Stimulated activated CD4-positive, alpha-beta T cell treated with anti-CD3 and anti-CD28 coated beads, Interleukin-12 subunit alpha, Interleukin-12 subunit beta, amount 100 ng/mL, for 4 hours (primary cell): ENCODE measurements at places on chromosomes 5 and 9.

- DNase-seq, result no peak
Measured at GRCh38 chr9:5947912-5948311, 57.2 kb downstream of the MLANA start.

- no peak for DNase-seq
Measured at GRCh38 chr9:88818495-88819201, 172.6 kb upstream of the S1PR3 start.

- no peak for DNase-seq
Measured at GRCh38 chr5:174464504-174465165, 259.7 kb upstream of the MSX2 start.

DNA sequence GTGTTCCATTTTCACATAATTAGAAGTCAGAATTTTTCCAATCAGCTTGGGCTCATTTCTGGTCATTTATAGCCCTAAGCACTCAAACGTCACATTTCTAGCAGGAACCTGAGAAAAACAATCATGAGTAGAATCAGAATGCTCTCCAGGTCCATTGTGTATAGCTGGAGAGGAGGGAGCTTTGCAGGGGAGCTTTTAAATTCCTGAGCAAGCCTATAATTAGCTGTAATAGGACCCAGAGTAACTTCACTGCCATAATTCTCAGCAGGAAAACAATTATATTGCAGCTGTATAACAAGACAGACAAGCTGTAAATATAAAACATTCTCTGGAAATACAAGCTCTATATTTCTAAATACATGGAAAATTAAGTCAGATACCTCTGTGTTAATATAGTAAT, 637.6 kb upstream of the SGCD start:
- DNase-seq, result no peak

DNA sequence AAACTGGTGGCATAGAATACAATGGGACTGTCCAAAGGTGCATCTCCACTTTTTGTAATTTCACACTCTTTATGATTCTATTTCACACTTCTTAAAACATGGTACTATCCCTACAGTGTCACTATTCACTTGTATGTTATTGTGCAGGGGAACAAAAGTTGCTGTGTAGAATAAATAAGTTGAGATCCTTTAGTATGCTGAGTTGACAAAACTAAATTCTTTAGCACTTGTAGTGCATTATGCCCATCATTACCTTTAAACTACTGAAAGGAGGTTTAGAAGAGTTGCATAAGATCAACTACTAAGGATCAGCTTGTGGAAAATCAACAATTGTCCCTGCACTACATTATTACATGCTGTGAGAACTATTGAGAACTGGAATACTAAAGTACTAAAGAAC, 1380.9 kb downstream of the PTPRD start:
- DNase-seq, result no peak

DNA sequence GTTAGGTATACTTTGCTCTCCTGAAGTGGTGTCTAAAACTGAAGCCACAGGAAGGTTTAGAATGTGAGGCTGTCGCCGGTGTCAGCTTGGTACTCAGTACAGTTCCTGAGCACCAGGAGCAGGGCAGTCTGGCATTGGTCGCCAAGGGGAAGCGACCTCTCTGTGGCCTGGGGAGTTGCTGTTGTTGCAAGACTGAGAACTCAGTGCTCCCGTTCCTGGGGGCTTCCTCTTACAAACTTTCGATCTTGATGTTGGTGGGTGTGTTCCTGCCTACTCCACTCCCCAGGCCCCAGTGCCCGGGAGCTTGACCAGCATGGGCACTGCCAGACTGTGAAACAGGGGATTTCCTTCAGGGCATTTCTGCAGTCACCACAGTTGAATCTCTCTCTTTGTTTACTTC, 52.4 kb upstream of the PPARGC1B start:
- no peak for DNase-seq

GRCh38 chr5:147417135-147417813, 92.6 kb downstream of the DPYSL3 start:
- DNase-seq, result no peak

- DNase-seq, result no peak
Measured at GRCh38 chr5:68290260-68290674, 74.7 kb downstream of the PIK3R1 start.

DNA sequence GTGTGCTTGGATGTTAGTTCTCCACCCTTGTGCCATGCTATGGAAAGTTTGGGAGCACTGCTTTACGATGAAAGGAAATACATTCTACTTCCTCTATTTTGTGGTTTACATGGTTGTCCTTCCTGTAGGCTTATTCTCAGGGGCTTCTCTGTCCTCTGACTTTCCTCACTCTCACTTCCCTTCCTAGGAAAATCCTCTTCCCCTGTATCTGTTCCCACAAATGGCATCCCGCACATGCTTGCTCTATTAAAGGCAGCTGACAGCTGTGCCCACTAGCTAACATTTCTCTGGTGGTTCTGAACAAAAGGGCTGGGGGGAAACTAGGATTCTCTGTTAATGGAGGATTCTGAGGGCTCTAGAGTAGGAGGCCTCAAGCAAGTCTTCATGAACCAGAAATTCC, 52.4 kb downstream of the FAM170A start:
- no peak for DNase-seq

DNA sequence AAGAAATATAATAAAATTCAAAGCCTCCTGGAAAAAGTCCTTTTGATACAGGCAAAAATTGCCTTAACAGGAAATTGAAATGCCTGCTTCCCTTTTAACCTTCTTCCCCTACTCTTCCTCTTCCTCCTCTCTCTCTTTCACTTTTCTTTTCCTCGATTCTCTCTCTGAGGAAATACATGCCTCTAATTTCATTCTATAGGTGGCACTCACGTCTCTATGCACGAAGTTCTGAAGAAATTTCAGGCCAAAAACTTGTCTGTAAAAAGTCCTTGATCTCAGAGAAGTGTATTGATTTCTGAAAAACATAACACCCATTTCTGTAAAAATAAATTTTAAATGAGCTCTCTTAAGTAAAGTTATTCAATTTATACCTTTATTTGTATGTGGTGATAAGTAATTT, 371.7 kb upstream of the IRX4 start:
- DNase-seq, result no peak

GRCh38 chr9:80507611-80508010, 935.8 kb downstream of the TLE4 start:
- DNase-seq, result no peak

DNA sequence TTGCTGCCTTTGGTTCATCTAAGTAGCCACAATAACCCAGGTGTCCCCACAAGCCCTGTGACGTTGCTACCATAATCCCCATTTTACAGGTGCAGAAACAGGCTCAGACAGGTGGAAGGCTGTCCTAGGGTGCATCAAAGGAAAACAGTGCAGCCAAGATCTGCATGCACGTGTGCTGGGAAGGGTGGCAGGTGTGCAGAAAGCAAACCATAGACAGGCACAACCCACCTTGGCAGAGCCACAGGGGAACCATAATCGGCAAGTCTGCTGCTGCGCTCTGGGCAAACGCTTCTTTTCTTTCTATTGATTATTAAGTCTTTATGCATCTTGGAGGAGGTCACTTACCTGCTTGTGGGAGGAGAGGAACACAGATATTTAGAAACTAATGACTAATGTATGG, 7.1 kb downstream of the NSG2 start:
- DNase-seq, result no peak

GRCh38 chr9:110214586-110215355, 6.8 kb upstream of the C9orf152 start:
- DNase-seq, result no peak

GRCh38 chr5:158456756-158457155, 597.8 kb upstream of the CLINT1 start:
- no peak for DNase-seq

DNA sequence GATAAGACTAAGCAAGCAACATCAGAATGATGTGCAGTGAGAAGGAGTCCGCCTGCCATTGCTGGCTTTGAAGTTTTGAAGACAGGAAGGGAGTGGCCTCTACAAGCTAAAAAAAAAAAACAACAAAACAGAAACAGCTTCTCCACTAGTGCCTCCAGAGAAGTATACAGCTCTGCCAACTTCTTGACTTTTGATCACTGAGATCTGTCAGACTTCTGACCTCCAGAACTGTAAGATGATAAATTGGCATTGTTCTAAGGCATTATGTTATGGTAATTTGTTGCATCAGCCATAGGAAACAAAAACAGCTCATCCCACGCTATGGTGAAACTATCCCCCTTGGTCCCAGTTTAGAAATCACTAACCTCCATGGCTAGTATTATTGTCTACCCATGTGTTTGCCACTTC, 131.0 kb upstream of the VCAN start:
- DNase-seq, result no peak

GRCh38 chr9:111622626-111623025, 8.5 kb upstream of the DNAJC25 start:
- no peak for DNase-seq

GRCh38 chr9:96484521-96484931, 34.6 kb downstream of the HABP4 start:
- DNase-seq, result no peak

DNA sequence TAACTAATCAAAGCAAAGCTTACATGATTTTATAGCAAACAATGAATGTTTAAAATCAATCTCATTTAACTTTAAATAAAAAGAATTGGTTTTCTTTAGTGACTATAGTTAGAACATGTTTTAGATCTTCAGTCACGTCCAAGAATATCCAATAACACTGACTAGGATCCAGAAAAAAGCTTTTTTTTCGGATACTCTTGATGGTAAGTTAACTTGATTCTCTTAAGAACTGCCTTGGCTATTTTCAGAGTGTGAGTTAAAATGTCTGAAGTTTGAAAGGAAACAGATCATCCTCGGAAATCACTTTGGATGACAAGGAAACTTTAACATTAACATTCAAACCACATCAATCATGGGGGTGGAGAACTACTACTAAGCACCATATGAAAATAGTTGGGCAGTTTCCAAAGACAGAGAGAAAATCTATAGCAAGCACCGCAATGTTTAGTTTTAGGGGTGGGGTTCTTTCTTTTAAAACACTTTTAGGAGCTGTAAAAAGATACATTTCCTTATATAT, 83.7 kb upstream of the SLC27A6 start:
- DNase-seq, result no peak

GRCh38 chr9:121622387-121623203, 28.8 kb upstream of the DAB2IP start:
- no peak for DNase-seq

DNA sequence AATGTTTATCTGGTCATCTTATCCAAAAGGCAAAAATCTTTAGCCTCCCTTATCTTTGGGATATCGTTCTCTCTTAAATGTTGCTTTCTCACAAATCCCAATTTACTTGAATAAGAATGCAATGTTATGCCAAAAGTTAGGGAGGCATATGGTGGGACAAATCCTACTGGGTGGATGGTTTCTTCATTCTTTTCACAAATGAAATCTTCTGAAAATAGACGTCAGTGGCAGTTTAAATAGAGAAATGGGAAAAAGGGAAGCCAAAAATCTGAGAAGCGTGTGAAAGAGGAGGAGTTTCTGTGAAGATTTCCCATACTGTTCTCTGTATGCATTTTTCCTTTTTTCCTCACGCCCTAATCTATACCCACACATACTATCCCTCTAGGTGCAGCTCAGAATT, 2.5 kb upstream of the PCDHAC1 start:
- no peak for DNase-seq

DNA sequence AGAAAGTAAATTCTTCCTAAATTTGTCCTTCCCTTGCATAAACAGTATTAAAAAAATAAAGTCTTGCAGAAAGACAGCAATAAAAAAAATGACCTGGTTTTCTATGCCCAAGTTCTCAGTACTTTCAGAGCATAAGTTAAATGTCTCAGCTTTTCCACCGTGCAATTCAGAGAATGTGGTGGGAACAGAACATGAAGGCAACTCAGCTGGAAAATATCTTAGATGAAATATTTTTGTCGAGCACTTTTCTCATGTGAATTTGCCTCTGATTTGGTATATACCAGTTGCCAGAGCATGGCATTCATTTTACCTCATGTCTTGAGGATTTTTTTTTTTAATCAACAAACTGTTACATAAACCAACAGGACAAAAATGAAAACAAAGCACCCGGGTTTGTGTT, 176.1 kb downstream of the CETN3 start:
- no peak for DNase-seq

DNA sequence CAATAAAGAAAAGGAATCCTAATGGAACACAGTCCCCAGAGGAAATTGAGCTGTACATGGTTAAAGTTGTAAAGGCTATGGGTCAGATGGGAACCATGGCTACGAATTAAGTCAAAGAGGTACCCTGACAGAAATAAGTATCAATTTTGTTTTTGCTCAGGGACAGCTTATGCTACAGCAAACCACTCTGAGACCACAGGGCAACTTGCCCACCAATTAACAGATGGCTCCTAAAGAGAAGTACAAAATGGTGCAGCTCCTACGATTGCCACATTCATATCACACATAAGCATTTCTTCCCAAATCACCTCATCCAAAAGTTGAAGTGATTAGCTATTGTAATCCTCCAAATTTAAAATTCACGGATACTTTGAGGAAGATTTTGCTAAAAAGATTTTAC, 83.0 kb downstream of the ELAVL2 start:
- no peak for DNase-seq

- no peak for DNase-seq
Measured at GRCh38 chr5:62969409-62970120, 390.9 kb downstream of the LRRC70 start.

- DNase-seq, result no peak
Measured at GRCh38 chr9:80366626-80367025, 794.9 kb downstream of the TLE4 start.

- DNase-seq, result no peak
Measured at GRCh38 chr9:83432877-83433550, 105.2 kb downstream of the FRMD3 start.

GRCh38 chr9:117757561-117758190, 53.5 kb downstream of the TLR4 start:
- no peak for DNase-seq

DNA sequence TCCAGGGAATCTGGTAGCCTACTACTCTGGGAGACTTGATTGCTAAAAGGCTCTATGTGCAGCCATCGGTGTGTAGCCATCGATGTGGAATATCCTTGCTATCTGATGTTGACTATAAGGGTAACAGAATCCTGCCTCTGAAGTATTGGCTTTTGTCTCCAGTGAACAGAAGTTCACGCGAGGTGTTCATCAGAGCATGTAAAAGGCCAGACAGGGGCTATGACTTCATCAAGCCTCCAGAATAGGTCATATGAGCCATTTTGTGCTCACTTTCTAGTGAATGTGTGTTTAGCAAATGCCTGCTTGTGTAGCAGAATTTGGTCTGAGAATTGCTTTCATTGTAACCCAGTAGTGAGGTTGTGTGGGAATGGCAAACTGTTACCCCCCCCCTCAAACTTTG, 66.8 kb upstream of the RAD23B start:
- no peak for DNase-seq

- DNase-seq, result no peak
Measured at GRCh38 chr5:139924294-139925215, 118.5 kb downstream of the NRG2 start.

GRCh38 chr9:128415281-128415680, 5.4 kb upstream of the CERCAM start:
- no peak for DNase-seq

- DNase-seq, result no peak
Measured at GRCh38 chr9:136667214-136667939, 4.7 kb downstream of the EGFL7 start.

DNA sequence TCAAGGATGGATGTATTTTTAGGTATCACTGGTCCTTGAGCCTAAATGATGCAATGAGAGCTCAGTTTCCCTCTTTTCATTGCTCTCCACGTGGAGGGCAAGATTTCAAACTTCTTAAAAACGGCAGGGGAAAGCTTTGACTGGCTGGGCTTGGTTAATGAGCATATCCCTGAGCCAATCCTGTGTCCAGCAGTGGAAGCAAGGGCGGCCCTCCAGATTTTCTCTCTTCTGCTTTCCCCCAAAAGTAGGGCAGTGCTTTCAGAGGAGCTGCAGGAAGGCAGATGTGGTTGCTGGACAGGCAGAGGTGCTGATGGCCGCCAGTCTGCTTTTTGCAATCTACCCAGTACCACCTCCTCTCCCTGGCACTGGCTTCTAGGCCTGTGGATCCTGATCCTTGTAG, 30.0 kb upstream of the TBC1D2 start:
- DNase-seq, result no peak
